ENCODE measurements at places on chromosomes 1 and 21.

- no peak for DNase-seq
These were observed 40.4 kb upstream of the SYNC start for GRCh38 chr1:32742956-32743355.

- no peak for DNase-seq
These were observed 773 bp upstream of the DDX59 start for GRCh38 chr1:200670242-200671118.

DNA sequence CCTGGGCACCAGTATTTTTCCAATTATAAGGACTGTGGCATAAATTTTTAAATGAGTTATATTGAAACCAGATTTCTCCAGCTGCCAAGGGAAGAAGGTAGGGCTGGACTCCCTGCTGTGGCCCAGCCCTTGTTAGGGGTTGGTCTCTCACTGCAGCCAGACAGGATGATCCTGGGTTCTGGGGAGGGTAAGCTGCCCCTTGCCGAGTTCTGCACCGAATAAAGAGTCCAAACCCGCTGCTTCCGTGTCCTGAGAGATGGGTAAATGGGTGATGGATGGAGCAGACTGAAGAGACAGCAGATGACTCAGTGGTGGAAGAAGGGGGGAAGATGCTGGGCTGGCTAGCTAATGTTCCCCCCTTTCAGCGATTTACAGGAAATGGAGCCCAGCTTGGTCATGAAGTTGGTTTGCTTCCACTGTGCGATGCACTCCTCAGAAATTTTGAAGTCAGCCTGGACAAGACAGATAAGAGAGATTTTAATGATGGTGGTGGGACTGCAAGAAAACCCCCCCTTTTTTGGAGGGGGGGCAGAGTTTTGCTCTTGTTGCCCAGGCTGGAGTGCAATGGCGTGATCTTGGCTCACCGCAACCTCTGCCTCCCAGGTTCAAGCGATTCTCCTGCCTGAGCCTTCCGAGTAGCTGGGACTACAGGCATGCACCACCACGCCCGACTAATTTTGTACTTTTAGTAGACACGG, 41.4 kb downstream of the YARS1 start:
- DNase-seq: no peak

GRCh38 chr1:6152181-6152580, 27.9 kb downstream of the CHD5 start:
- DNase-seq: no peak

- DNase-seq: no peak
These were observed 20.5 kb downstream of the RRP15 start for GRCh38 chr1:218305472-218306064.

GRCh38 chr1:193019442-193020026, 39.6 kb downstream of the UCHL5 start:
- no peak for DNase-seq

GRCh38 chr1:78298349-78298748, 192.4 kb upstream of the PTGFR start:
- no peak for DNase-seq

GRCh38 chr1:203328714-203329122, 22.2 kb downstream of the FMOD start:
- DNase-seq: no peak

- DNase-seq: no peak
These were observed 4.2 kb downstream of the PROK1 start for GRCh38 chr1:110455151-110455550.

DNA sequence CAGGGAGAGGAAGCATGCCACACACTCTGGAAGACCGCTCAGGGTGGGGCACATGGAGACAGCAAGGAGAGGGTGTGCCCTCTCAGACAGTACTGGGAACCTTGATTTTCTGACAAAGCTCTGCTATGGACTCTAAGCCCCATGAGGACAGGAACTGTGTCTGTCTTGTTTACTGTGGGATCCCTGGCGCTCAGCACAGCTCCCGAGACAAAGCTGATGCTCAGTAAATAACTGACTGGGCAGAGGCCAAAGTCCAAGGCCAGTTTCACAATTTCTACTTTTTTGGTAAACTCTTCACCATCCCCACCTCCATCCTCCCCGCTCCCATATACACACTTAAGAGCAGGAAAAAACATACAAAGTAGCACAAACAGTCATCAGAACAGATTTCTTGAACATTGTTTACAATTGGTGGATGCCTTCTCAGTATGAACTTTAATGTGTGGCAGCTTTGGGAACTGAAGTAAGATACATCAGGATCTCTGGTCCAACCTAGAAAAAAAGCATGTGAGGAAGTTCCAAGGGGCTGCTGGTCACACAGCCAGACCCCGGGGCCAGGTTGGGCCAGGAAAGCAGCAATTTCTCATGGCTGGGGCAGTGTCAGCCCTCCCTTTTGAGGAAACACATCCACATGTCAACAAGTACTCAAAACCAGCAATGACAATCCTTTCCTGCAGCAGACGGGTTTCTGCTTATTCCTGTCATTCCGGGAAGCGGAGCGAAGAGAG, 5.6 kb upstream of the AHCYL1 start:
- no peak for DNase-seq
